ENCODE measurements at places on chromosomes 6 and 20.

GRCh38 chr6:135601857-135602256 is 104.3 kb upstream of the AHI1 start:
- no peak for DNase-seq

DNA sequence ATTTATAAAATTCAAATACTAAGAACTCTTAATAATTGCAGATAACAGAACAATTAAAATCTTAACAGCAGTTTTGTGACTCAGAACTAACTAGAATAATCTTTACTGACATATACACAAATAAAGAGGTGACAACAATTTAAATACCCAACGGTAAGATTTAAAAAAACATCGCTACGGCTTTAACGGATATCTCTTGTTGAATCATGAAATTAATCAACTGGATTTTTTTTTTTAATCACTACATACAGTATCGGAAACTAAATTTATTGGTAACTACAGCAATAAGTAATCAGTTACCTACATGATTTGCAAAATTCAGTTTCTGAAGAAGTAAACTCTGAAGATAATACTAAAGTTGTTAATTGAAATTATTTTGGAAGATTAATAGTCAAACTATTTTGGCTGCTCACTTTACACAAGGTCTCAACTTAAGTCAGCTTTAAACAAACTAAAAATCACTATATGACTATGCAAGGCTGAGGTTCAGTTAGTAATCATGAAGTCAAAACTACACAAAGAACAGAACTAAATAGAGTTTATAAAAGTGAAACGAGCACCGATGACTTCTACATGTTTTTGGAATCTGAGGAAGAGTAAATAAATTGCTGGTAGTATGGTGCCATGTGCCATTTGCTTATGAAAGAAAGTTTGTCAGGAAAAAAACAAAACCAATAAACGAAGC is 128.8 kb downstream of the HUS1B start:
- DNase-seq = no peak

DNA sequence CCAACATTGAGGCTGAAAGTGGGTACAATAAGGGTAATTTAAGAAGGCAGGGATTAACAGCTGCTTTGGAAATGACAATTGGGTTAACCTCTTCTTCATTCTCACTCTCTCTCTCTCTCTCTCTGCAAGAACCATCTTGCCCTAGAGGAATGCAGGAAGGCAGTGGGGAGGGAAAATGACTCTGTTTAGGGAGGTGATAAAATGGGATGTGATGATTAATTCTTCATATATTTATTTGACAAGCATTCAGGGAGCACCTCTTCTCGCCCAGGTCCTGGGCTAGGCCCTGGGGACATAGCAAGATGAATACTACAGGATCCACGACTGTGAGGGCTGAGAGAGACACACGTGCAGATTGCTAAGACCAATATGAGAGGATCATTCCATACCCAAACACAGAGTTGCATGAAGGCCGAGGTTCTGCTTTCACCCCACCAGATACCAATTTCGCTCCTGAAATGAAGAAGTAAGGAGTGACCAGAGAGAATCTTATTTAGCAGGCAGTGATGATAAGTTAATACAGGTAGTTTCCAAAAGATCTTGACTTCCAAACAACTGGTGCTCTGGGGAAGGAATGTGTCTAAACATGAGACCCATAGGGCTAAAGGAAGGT is 13.3 kb upstream of the PTPN1 start:
- no peak for DNase-seq

DNA sequence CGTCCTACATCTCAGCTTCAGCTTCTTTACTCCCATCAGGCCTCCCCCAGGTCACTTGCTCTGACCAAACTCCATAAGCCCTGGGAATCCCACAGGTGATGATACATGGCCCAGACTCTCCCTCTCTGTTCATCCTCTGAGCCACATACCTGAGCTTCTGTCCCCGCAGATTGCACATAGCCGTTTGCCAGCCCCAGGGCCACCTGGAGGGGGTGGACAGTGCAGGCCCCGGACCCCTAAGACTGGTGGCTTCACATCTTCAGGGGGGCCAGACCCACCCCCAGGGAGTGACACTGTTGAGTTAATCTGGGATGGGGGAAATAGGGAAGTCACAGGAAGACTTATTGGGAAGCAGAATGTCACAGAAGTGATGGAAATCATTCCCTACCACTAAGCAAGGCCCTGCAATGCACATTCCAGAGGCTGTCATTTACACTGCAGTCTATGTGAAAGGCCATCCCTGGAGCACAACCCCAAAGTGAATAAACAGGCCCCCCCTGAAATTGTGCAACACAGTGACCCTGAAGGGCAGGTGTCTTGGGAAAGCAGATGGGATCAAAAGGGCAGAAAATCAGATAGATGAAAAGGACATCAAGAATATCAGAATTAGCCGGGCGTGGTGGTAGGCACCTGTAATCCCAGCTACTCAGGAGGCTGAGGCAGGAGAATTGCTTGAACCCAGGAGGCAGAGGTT is 2.2 kb downstream of the RXRB start:
- no peak for DNase-seq

DNA sequence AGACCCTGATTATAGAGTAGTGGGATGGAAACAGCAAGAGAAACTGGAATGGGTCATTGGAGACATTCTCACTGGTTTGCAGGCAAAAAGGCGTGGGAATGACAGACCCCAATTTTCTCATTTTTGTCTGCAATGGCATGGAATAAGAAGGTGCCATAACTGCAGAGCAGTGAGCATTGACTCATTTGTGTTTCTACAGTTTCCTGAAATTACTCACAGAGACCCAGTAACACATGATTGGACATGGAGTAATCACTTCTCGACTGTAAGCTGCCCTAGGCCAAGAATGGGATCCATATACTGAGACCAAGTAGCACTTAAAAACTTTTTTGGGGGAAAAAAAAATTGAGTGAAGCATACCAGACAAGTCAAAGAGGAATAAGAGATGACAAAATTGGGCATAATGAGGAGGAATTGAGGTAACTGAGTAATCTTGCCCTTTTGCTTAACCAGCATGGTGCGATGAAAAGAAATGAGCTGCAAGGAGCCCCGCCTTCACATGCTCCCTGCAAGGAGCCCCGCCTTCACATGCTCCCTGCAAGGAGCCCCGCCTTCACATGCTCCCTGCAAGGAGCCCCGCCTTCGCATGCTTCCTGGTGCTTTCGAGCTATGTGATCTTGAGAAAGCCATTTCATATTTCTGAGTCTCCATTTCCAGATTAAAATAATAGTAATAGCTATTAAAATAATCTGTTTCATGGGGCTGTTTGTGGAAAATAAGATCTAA is 44.1 kb downstream of the NHSL1 start:
- peak; percentile 66 for DNase-seq

GRCh38 chr6:1652842-1653241 is 43.1 kb downstream of the FOXC1 start:
- no peak for DNase-seq

GRCh38 chr20:8616792-8617191 is 452.1 kb upstream of the PLCB4 start:
- no peak for DNase-seq

- no peak for DNase-seq
Measured at GRCh38 chr6:44868910-44869309, 459.2 kb upstream of the RUNX2 start.

- no peak for DNase-seq
Measured at GRCh38 chr20:43530321-43531090, 23.0 kb downstream of the L3MBTL1 start.

DNA sequence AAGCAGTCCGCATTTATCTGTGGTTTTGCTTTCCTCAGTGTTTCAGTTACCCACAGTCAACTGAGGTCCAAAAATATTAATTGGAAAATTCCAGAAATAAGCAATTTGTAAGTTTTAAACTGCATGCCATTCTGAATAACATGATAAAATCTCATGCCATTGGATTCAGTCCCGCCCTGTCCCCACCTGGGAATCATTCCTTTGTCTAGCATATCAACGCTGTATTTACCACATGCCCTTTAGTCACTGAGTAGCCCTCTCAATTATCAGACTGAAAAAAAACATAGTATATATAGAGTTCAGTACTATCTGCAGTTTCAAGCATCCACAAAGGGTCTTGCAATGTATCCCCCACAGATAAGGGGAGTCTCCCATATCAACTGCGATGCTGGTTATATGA is 17.1 kb downstream of the RANBP9 start:
- DNase-seq = no peak

- DNase-seq = no peak
Measured at GRCh38 chr20:59813126-59813947, 120.1 kb downstream of the SYCP2 start.

- no peak for DNase-seq
Measured at GRCh38 chr6:136303516-136303915, 13.9 kb upstream of the BCLAF1 start.

DNA sequence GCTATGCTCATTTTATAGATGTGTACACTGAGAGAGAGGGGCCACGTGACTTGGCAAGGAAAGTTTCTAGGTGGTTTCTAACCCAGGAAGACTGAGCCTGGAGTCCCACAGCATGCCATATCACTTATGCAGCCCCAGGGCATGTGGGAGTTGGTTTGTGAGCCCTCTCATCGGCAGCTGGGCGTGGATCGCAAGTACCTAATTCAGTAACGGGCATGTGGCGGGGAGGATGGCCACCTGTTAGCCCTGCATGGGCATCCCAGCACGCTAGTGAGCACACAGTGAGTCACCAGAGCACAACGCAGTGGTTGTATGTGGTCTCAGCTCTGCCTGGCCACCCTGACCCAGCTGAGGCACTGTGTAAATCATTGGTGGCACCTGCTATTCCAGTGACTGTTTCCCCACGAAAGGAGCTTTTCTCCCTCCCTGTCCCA is 88.3 kb downstream of the NINL start:
- no peak for DNase-seq

Measured in stimulated activated CD4-positive, alpha-beta T cell treated with anti-CD3 and anti-CD28 coated beads, Interleukin-15, amount 100 ng/mL, for 24 hours (primary cell).